ENCODE measurements at places on chromosomes 5 and 9. TPM values are rescaled to one million over a fixed set of nuclear protein-coding genes. Genes with fewer than 3 reads are reported as not detected.

DNA sequence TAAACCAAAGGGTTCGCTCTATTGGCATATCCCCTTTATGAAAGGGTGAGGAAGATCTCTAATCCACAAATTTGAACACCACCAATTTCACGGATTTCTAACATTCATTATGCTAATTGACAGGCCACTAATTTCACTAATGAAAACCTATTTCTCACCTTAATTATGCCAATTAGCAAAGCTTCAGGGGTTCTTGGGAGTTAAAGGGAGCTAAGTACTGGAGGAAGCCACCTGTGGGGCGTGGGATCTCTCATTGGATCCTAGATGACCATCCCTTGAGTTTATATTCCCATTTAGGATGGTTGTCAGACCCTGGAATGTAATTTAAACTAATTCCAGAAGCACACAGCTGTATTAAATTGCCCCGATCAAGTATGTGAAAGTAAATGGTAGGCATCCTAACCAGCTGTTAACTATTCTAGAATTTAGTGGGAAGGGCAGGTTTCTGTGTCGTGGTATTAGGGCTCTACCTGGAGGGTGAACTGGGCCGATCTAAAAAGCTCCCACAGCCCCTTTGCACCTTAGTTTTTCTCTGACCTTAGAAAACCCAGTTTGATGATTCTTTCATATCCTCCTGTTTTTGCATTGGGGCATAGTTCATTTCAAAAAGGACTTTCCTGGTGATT lies 77.1 kb downstream of the C9orf152 start:
- DNase-seq = no peak

GRCh38 chr5:128674837-128675446 lies 136.9 kb upstream of the FBN2 start:
- DNase-seq = peak; percentile 53

- DNase-seq = no peak
Observed at GRCh38 chr9:13480693-13481092, 201.2 kb upstream of the MPDZ start.

DNA sequence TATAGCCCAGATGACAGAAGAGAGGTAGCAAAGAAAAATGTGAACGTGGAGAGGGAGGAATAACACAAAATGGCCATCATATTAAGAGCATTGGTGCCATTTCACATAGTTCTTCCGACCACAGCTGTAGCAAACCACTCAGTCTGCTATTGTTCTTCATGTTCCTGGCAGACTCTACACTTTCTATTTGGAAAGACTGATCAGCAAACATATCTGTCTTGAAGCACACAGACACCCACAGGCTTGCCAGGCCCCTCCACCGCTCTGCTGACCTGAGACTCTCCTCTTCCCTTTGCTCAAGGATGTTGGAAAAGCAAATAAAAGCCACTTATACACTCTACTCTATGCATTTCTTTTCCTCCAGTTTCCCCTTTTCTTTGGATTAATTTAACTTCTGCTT lies 298.0 kb downstream of the FBXL7 start:
- DNase-seq = no peak

DNA sequence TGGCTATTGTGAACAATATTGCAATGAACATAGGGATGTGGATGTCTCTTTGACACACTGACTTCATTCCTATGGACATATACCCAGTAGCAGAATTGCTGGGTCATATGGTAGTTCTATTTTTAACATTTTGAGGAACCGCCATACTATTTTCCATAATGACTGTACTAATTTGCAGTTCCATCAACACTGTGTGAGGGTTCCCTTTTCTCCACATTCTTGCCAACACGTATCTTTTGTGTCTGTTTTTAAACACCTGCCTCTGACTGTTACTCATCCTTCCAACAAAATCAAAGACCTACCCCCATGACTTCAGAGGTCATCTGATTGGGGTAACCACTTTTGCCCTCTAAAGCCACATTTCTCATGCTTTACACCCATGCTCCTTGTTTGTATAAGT lies 133.5 kb downstream of the MED27 start:
- no peak for DNase-seq

DNA sequence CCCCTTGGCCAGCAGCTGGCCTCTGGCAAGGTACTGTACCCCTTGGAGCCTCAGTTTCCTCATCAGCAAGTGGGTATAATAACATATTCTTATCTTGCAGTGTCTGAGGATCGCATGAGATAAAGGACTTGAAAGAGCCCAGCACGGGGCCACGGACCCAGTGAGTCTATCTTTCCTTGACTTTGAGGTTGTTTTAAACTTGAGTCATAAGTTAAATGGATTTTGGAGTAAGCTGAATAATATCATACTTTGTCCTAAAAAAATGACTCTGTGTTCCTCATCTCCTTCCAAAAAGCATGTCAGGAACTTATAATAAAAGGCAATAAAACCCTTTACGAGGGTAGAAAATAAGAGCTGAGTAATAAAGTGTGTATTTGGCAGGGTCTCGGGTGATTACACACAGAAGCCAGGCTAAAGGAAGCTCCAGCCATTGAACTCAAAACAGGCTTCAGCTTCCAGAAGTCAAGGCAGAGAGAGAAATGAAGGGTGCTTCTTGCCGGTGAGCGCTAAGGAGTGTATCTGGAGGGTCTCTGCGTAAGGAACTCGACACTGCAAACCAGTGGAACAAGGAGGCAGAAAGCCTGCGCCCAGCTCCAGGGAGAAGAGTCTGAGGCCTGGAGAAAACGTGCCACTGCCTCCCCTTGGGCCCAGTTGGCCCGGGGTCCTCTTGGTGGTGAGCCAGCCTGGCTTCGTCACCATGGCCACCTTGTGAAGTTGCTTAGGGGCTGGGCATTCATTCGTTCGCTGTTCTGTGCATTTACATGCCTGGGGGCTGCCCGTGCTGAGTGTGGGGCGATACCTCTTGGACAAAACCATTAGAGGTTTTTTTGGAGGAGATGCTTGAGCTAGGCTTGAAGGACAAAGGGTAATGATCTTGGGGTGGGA lies 72.4 kb upstream of the PHYKPL start:
- DNase-seq = no peak

The TMEM161B gene
- total RNA-seq = 18.6 TPM

- no peak for DNase-seq
Observed at GRCh38 chr5:68178579-68178978, 37.0 kb upstream of the PIK3R1 start.

The NR5A1 gene
- 0.82 TPM for total RNA-seq

DNA sequence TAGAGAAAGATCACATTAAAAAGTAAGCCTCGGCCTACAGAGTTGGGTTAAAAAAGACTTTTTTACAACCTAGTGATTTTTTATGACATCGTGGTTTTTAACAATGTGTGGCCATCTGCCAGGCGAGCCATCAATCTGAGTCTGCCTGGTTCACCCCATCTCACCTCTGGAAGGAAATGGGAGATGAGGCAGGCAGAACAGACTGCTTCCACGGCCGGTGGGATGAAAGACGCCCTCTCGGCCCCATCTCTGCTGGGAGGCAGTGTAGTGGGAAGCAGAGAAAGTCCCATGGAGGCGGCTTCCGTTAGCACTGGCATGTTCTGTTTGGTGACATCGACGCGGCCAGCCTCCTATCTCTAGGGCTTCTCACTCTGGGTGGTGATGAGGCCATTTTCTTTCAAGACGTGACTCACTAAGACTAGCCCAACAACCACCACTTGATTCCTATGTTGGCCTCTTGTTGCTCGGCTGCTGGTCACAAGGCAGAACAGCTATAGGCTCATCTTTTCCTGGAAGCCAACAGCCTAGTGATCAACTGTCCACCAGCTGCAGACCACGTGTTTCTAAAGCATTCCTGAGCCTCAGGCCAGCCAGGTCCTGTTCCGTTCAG lies 132.4 kb upstream of the OTULINL start:
- DNase-seq = peak; percentile 56

The COL23A1 gene
- 0.37 TPM for total RNA-seq

DNA sequence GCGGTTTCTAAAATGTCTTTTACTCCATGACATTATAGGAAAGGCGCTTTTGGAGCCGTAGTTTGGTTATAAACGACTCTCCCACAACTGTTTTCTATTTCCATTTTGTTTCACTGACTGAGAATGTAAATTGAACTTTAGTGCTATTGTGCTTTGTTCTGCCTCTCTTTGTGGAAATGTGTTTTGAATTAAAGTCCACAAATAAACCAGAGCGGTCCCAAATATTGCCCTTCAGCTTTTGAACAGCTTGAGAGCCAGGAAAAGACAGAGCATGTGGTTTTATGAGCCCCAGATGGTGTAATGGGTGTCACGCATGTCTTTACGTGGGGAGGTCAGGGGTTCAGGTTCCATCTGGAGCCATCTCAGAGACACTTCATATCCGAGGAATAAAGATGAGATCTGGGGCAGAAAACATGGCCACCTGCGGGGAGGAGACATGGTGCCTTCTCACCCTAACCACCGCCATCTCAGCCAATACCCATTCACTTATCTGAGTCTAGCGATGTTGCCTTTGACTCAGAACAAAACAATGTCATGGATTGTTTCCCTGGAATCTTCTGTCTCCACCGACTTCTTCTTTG lies 42.5 kb upstream of the ROR2 start:
- DNase-seq = no peak

The CTXN3 gene
- not detected for total RNA-seq

DNA sequence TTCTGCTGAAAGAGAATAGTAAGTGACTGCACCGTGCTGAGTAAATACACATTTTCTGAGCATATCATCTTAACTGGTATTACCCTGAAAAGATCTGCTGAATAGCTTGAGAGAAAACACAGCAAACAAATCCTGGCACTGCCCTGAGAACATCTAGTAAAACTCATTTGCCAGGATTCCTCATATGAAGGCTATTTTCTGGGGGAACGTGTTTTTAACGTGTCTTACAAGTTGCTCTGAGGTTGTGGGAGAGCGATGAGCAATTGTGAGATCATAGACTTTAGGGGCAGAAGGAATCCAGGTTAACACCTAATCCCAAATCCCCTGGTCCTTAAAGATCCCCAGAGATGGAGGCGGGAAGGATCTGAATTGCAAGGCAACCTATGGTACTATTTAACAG lies 331.9 kb upstream of the RFX3 start:
- DNase-seq = no peak

DNA sequence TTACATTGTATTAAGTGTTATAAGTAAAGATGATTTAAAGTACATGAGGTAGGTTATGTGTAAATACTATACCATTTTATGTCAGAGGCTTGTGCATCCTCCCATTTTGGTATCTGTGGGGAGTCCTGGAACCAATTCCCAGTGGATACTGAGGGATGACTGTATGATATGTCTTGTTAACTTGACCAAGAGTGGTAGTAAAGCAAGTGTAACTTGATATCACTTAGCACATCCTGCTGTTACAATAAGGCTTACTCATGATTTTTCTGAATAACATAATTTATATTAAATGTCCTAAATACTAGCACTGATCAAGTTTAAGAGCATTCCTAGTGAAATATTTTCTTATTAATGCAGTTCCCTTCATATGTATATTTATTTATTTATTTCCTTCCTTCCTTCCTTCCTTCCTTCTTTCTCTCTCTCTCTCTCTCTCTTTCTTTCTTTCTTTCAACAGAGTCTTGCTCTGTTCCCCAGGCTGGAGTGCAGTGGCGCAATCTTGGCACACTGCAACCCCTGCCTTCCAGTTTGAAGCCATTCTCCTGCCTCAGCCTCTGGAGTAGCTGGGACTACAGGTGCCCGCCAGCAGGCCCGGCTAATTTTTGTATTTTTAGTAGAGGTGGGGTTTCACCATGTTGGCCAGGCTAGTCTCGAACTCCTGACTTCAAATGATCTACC lies 7.5 kb downstream of the NDFIP1 start:
- DNase-seq = no peak

GRCh38 chr5:107696498-107696897 lies 25.8 kb upstream of the EFNA5 start:
- no peak for DNase-seq

DNA sequence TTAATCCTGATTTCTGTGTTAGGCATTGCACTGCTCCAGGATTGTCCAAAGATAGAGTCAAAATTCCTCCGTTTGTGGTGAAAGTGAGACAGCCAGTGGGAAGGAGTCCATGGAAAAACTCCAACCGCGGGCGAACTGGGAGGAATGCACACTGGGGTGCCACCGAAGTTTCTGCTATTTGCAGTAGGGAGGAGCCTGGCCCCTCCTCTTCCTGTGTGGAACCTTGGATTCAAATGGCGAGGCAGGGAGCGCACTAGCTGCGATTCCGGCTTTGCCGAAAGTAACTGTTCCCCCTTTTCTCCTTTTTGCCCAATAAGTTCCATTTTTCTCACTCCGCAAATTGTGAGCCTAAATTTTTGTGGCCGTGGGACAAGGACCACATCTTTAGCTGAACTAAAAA lies 9.3 kb downstream of the BAAT start:
- no peak for DNase-seq

- no peak for DNase-seq
Observed at GRCh38 chr9:95545831-95546567, 29.2 kb upstream of the PTCH1 start.

DNA sequence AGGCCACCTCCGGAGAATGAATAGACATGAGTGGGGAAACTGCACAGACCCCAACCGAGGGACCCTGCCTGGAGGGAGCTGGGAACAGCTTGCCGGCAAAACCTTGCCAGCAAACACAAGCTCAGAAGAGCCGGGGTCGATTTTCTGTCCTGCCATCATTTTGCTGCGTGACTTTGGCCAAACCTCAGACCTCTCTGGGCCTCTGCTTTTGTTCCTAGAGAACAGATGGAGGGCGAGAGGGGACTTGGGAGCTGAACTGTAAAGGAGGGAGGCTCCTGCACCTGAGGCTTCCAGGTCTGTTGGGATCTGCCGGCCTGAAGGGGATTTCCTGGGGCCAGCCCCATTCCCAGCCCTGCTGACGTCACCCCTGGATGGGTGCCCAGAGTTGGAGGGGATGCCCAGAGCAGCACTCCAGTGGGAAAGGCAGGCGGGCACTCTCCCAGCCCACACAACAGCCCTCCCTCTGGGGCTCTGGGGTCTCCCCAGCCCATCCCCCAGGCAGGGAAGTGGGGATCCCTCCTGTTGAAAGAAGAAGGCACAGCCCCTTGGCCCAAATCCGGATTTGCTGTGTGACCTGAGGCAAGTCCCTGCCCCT lies 40.4 kb upstream of the SYNPO start:
- DNase-seq = peak; percentile 90

The FCHSD1 gene
- 15.4 TPM for total RNA-seq

DNA sequence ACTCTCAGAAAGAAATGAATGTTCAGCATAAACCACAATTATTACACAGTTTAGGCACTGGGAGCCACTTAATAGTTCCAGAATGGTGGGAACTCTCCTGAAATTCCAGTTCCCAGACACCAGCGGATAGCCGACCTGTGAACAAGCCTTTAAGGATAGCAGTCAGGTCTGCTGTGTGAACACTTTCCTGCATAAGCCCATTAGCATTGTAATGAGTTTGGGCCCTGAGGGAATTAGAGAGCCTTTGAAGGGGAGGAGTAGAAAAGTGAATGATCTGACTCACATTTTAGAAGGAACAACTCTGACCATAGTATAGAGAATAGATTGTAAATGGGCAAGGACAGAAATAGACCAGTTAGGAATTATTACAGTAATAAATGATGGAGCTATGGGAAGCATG lies 189.1 kb downstream of the ADGRV1 start:
- DNase-seq = no peak

The GRM6 gene
- total RNA-seq = not detected

The IFNA21 gene
- total RNA-seq = not detected

All from colonic mucosa (tissue), 4 donors.